CD14-positive monocyte (primary cell): ENCODE measurements at places on chromosomes 6 and 20. TPM values are rescaled to one million over a fixed set of nuclear protein-coding genes. Genes with fewer than 3 reads are reported as not detected.

- no peak for DNase-seq
These were observed 2.9 kb upstream of the ZBTB46 start for GRCh38 chr20:63833776-63834490.

- peak; percentile 59 for DNase-seq
These were observed 889 bp upstream of the FLOT1 start for GRCh38 chr6:30743099-30744053.

- no peak for DNase-seq
These were observed 816.5 kb downstream of the BCKDHB start for GRCh38 chr6:80922916-80923455.

DNA sequence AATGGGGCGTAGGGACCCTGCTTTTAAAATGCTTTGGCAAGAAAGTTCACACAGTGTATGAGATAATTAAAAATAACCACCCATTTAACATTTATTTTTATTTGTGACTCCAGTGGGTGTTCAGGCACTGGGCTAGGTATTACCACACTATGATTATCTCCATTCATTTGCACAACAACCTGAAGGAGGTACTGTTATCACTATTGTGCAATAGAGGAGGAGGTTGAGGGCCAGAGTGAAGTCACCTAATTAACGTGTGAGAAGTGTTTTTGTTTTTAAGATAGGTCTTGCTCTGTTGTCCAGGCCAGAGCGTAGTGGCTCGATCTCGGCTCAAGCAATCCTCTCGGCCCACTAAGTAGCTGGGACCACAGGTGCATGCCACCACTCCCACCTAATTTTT lies 29.2 kb downstream of the MAK start:
- no peak for DNase-seq

- DNase-seq = no peak
These were observed 81.6 kb upstream of the MLN start for GRCh38 chr6:33885132-33886057.

Gene TMEM244
- polyA plus RNA-seq = not detected

DNA sequence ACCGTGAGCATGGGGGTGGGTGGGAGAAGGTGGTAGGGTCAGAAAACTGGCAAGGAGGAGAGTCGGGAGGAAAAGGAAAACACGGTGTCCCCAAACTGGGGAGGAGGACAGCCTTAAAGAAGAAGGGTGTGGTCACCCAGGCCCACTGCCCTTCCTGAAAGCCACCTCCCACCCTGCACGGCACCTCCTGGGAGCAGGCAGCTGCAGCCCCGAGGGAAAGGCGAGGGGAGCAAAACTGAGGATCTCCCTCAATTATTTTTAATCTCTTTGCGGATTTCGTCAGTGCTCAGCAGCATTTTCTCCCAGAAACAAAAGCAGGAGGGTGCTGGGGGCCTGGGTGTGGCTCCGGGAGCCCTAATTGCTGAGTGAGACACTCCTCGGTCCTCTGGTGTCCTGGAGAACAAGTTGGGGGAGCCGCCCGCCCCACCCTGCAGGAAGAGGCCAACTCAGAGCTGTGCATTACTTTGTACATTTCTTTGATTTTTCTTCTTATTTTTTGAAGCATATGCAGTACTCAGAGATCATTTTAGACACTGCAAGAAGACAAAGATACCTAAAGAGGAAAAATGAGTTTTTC lies 56.4 kb downstream of the RIOK1 start:
- DNase-seq = no peak

GRCh38 chr6:87102151-87102621 lies 7.3 kb upstream of the CGA start:
- peak; percentile 36 for DNase-seq

Gene LGSN
- not detected for polyA plus RNA-seq

Gene RNGTT
- 0.69 and 2.3 TPM in 2 replicates for polyA plus RNA-seq

Gene BFSP1
- not detected for polyA plus RNA-seq

Gene SLC44A4
- not detected for polyA plus RNA-seq

DNA sequence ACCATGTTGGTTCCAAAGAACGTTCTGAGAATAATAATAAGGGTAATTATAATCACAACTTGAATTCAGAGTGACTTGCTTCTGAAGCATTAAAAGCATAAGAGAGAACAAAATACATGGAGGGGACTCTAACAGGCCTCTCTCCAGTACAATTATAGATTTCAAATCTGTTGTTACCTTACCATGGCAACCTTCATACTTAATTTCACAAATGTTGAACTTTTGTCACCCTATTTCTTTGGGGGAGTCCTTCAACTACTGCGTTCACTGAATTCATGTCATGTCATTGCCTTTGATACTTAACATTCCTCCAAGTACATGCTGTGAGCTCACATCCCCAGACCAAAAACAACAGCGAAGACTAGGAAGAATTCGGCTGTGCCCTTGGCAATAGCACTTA lies 104.0 kb downstream of the MKKS start:
- DNase-seq = no peak

DNA sequence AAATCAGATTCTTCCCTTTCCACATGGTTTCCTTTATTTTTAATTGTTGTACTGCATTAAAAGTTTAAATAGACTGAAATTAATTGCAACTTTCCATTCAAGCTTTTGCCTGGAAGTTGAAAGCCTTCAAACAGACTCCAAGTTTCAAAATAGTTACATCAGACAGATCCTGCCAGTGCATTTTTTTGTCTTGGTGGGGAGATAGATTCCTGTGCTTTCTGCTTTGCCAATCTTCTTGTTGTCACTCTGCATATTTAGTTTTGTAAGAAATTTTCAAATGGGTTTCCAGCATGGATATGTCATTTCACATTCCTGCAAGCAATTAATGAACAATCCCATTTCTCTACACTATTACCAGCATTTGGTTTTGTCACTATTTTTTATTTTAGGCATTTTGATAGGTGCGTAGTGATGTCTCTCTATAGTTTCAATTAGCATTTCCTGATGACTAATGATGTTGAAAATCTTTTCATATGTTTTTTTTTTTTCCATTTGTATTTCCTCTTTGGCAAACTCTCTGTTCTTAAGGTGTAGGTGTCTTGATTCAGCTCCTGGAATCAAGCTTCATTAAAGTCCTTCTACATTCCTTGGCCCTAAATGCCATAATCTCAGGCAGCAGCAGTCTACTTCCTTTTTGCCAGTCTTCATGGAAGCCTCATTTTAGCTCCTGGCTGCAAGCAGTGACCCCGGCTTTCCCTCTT lies 40.5 kb downstream of the SCP2D1 start:
- no peak for DNase-seq

Gene MUC21
- polyA plus RNA-seq = not detected

Gene ARMH2
- polyA plus RNA-seq = 0.34 TPM

Gene ANKRD66
- polyA plus RNA-seq = not detected

GRCh38 chr20:4234128-4234527 lies 218.8 kb upstream of the RNF24 start:
- DNase-seq = no peak

DNA sequence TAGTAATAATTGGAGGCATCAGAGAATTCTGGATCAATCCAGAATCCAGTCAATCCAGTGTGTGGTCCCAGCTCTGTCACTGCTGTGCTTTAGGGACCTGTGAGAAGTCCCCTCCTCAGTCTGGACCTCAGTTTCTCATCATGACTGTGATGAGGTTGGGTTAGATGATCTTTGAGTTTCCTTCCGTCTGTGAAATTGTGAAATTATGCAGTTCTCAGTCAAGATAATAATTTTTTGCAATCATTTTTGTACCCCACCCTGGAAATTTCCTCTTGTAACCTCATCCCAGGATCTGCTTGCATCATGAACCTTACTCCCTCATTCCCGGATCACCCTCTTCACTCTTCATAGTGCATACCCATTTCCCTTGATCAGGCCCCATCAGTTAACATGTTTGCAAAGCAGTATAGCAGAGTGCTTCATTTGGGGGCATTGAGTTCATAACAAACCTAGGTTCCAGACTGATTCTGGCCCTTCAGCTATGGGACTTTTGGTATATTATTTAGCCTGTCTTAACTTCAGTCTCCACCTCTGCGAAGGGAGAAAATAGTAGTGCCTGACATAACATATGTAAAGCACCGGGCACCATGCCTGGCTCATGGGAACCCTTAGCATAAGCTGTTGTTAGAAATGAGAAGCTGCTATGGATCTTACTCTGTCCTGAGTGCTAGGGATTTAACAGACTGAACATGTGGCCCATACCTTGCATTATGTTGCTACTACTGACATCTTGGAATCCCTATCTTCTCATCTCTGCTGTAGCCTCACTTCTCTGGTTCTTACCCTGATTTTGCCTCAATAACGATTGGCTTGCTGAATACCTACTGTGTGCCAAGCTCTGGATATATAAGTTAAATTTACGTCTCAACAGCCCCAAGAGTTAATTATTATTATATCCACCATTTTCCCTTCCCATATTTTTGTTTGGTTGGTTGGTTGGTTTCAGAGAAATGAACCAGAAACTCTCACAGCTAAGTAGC lies 1.3 kb downstream of the ZNF76 start:
- DNase-seq = peak; percentile 12

- DNase-seq = no peak
These were observed 6.2 kb upstream of the DEFB132 start for GRCh38 chr20:251354-251753.

Gene TRMT11
- 2.1 TPM for polyA plus RNA-seq

- DNase-seq = no peak
These were observed 368.3 kb upstream of the SASH1 start for GRCh38 chr6:147974376-147974775.

DNA sequence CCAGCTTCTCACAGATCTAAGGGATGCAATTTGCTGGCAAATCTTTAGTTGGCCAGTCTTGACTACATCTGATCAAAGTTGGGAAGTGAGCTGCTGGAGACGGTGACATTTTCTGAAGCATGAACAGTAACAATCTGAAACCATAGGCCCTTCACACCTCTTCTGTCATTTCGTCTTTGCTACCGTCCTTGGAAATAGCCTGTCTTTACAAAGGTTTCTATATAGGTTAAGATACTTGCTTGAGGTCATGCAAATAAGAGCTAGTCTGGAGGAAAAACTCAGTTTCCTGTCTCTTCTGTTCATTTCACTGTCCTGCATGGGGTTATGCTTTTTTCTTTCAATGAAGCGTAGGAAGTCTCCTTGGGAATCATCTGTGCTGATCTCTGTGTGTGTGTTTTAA lies 55.6 kb downstream of the CARMIL1 start:
- DNase-seq = no peak

Gene PTK6
- polyA plus RNA-seq = 1.5 TPM

DNA sequence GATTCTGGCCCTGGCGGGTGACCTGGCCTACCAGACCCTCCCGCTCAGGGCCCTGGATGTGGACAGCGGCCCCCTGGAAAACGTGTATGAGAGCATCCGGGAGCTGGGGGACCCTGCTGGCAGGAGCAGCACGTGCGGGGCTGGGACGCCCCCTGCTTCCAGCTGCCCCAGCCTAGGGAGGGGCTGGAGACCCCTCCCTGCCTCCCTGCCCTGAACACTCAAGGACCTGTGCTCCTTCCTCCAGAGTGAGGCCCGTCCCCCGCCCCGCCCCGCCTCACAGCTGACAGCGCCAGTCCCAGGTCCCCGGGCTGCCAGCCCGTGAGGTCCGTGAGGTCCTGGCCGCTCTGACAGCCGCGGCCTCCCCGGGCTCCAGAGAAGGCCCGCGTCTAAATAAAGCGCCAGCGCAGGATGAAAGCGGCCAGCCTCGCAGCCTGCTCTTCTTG lies 868 bp upstream of the SLC2A4RG start:
- DNase-seq = peak; percentile 32

DNA sequence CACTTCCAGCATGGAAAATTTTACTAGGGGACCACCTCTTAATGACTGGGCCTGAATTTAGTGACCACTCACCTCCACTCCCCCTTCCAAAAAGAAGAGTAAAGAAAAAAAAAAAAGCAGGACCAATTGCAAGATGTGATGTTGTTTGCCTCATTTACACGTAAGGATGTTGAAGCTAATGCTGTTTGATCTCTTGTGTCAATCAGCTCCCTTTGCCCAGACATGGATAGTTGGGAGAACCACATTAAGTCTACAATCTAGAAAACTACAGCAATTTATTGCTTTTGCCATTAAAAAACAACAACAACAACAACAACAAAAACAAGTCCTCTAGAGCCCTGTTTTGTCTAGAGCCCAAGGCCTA lies 11.0 kb upstream of the DSTN start:
- no peak for DNase-seq

Gene ADGRG6
- 0.06 and 0.31 TPM in 2 replicates for polyA plus RNA-seq

Gene PNLDC1
- polyA plus RNA-seq = 0.43 and 0.56 TPM in 2 replicates

DNA sequence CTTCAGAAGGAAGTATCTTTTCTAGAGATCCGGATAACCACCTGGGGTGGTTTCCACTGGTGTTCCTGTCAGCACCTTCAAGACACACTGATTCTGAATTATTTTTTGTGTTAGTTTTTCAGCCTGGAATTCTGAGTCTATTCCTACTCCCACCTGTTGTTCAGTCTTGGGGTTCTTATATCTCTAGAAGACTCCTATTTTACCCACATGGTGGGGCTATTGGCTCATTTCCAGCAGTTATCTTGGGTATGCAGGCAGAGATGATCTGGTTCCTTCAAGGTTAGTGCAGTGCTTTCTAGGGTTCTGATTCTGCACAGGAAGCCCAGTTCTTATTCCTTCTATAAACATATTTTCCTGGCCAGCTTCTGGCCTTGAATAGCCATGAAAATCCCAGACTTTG lies 175.6 kb upstream of the PDE7B start:
- DNase-seq = peak; percentile 40

GRCh38 chr6:12200761-12201160 lies 89.4 kb upstream of the EDN1 start:
- DNase-seq = no peak

DNA sequence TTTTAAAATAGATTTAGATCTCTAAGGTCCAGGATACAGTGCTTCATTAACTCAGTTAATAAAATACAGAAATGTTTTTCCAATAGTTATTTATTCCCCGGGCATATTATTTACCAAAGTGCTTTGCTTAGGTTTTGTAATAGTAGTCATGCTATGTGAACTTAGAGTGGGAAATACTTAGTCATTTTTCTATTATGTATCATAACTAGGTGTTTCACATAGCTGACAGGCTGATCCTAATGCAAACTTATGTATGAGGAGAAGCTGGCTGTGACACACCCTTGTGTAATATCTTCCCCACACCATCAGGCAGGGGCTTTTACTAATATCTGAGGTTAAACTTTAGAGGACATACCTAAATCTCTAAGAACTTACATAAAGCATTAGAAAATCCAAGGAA lies 277.7 kb upstream of the RIMS1 start:
- DNase-seq = no peak

GRCh38 chr20:8851446-8851845 lies 217.4 kb upstream of the PLCB4 start:
- no peak for DNase-seq

GRCh38 chr6:13098793-13099570 lies 229.4 kb downstream of the TBC1D7 start:
- DNase-seq = peak; percentile 10

- peak; percentile 79 for DNase-seq
These were observed 23.2 kb upstream of the PNPLA1 start for GRCh38 chr6:36246506-36247268.

DNA sequence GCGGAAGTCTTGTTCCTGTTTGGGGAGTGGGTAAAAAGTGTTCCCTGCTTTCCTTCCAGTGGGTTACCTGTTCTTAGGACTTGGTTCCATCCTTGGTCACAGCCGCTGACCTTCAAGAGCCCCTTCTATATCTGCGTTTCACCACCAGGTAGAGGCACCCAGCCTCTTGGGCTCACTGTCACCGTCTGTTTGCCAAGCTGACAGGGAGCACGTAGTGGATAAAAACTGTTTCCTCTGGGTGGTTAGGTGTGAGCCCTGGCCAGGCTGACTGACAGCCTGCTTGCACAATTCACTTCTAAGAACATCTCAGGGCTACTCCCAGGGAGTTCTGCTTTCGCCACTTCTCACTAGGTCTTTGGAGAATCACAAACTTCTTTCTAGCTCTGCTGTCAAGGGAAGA lies 1.8 kb upstream of the JPH2 start:
- DNase-seq = peak; percentile 15

Gene PPIL6
- 0.28 TPM for polyA plus RNA-seq
